ENCODE measurements at places on chromosomes 16 and 17.

- no peak for DNase-seq
Observed at GRCh38 chr17:44396946-44397345, 7.5 kb upstream of the ITGA2B start.

GRCh38 chr17:11292491-11292890, 51.5 kb downstream of the SHISA6 start:
- no peak for DNase-seq

DNA sequence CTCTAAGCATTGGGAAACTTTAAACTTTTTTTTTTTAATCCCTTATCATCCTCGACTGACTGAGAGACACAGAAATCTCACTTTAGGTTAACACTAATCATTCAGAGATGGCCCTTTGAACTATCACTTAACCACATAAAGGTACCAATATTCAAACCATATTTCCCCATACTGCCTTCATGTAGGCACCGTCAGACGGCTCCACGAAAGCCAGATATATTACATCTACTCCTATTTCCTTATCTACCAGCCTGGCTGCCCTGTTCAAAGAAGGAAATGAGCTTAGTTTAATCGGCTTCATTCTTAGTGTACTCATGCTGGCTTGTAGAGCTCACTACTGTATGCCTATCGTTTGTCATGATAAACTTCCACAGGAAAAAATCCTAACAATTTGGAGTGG, 270.9 kb downstream of the CEP112 start:
- no peak for DNase-seq

GRCh38 chr16:21192991-21193390, 18.4 kb downstream of the ZP2 start:
- no peak for DNase-seq

DNA sequence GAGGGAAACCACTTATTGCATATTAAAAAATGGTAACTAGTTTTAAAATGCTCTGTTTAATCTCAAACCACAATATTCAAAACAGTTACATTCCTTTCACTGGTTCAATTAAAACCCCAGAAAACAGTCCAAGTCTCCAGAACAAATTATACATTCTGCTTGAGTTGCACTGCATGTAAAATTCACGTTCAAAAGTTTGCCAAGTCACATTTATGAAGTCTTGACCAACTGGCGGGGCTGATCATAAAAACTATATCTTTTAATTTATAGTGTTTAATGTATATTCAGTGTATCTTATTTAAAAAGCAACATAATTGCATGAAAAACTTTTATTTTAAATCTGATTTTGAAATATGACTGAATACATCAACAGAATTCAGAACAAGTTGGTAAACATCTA, 25.0 kb downstream of the CPPED1 start:
- no peak for DNase-seq

DNA sequence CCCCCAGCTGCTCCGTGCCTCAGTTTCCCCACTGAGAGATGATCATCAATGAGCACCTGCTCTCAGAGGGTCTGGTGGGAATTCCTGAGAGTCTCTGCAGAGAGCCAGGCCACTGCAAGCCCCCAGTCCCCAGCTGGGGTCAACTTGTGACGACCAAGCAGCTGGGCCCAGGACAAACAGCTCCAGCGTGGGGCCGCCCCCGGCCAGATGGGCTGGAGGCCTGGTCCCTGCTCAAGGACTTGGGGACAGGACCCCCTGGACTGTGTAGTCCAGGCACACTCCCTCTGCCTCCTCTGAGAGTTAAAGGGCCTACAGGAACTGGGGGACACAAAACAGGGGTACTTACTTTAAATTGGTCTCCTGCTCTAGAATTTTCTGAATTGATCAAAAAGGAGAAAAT, 16.6 kb upstream of the AATK start:
- no peak for DNase-seq

DNA sequence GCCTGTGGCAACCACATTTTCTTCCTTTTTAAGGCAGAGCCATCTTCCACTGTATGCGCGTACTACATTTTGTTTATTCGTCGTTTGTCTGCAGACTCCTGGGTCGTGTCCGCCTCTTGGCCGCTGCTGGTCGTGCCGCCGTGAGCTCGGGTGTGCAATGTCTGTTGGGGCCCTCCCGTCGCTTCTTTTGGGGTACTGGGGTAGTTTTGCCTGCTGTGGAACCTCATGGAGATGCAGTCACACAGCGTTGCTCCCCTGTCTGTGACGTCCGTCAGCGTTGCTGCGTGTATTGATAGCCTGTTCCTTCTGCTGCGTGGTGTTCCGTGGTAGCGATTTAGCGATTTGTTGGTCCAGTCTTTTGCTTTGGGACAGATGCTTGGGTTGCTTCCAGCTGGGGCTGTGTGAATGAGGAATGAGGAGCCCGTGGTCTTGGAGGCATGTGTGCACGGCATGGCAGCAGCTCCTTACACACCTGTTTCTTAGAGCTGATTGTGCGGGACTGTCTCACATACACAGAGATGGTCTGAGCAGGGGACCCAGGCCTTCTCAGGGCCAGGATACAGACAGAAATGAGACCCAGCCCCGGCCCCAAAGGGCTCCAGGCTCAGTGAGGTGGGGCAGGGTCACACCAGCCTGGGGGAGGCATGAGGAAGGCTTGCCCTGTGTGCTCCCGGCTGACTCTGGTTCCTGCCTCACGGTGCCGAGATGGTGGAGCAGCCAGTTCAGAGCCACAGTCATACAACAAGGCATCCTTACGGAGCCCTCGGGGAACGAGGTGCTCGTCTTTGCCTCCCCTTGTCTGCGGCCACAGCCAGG, 78.4 kb upstream of the GSE1 start:
- DNase-seq, result no peak

- DNase-seq, result no peak
Observed at GRCh38 chr16:76277460-76278030, 344 bp downstream of the CNTNAP4 start.

- no peak for DNase-seq
Observed at GRCh38 chr16:1180549-1181403, 27.9 kb downstream of the CACNA1H start.

DNA sequence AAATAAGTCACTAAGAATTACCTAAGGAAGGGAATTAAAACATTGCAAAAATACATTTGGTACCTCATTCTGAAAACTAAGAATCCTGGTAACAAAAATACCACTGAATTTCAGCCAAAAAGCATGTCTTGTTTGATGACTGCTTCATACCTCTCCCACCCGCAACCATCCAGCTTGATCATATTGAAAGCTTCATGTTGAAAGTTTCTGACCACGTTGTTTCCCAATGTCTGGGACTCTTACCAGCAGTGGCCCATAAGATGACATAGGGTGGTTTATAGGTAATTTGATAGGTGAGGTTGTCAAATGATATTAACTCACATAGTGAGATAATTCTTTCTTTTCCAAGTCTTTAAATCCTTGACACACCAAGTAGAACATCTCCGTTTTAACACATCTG, 139.3 kb downstream of the CDH11 start:
- DNase-seq, result no peak

- no peak for DNase-seq
Observed at GRCh38 chr16:58022601-58023371, 2.8 kb upstream of the MMP15 start.

DNA sequence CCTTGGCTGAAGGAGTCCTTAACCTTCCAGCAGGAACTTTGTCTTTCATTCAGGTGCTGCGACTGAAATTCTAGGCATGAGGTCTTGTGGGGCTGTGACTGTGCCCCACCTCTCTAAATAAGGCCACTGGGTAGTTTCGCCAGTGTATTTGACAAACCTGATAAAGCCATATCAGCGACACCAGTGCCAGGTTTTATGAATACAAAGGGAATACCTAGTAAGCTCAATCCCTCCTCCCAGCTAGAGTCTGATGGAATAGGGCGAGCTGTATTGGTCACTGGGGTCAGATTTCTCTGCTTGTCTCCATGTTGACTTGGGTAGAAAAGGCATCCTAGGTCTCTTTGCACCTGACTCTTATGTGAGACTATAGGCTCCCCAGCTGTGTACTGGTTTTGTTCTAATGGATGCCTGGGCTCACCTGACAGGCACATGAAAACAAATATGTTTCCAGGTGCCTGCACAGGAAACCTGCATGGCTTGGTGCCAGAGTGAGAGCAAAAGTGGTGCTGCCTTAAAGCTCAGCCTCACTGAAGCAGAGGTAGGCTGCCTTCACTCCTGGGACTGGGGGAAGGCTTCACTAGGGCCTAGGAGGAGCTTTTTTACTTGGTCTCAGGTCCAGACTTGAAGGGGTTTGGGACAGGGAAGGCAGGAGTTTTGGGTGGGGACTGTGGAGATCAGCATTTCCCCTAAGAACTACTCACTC, 8.3 kb downstream of the SLC7A6 start:
- peak; percentile 58 for DNase-seq

DNA sequence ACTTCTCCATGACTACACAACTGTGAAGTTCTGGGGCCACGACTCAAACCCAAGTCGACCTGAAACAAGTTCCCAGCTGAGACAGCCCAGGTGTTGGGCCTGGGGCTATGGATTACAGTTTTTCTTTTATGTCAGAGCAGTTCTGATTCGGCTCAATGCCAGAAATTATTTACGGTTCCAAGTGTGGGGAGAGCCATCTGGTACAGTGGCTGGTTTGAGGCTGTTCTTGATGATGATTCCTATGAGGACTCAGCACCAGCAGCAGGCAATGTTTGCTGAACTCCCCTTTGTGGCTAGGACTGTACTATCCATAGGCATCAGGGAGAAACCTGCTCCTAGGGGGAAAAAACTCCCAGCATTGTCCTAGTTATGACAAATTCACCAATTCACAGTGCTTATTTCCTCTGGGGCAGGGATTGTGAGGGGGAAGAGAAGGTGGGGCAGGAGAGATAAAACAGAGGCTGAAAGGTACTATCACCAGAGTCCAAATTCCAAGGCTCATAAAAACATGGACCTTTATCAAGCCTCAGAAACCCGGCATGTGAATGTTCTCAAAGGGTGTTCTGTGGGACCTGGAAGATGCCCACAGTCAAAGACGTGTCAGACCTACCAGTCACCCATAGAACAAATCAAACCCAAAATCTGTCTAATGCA, 18.2 kb upstream of the CMTM4 start:
- DNase-seq, result no peak

DNA sequence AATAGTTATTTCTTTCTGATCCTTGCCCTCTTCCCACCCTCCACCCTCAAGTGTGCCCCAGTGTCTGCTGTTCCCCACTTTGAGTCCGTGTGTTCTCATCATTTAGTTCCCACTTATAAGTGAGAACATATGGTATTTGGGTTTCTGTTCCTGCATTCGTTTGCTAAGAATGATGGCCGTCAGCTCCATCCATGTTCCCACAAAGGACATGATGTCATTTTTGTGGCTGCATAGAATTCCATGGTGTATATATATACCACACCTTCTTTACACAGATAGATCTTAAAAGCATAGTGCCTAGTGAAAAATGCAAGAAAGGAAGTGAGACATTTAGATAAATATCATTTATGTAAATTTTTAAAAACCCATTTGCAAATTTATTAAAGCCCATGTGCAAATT, 33.1 kb downstream of the HS3ST2 start:
- no peak for DNase-seq

DNA sequence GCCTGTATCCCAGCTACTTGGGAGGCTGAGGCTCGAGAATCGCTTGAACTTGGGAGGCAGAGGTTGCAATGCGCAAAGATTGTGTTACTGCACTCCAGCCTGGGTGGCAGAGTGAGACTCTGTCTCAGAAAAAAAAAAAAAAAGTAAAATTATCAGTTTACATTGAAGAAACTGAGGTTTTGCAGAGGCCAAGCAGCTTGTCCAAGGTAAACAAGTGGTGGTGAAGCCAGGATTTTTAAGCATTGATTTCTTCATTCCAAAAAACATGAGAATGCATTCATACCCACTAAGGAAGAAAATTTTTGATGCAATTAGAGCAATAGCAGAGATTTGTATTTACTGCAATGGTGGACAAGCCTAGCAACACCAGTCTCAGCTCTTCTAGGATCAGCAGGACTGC, 52.7 kb downstream of the CENPV start:
- DNase-seq, result no peak

- no peak for DNase-seq
Observed at GRCh38 chr17:77948690-77949114, 9.8 kb upstream of the TNRC6C start.

DNA sequence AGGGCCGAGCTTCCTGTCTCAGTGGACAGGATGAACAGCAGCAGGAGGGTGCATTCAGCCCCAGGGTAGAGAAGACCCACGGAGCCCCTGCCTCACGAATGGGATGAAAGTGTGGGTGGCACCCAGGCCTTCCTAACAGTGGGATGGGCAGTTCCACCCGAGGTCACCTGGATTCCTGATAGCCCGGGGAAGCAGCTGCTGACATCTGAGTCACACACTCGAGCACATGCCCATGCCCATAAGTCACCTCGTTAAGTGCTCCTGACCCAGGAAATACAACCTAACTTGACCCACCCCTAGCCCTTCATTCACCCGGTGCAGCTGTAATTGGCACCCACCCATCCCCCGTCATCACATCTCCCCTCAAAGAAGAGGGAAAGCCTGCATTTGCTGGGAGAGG, 85.3 kb upstream of the FOXF1 start:
- DNase-seq, result no peak

DNA sequence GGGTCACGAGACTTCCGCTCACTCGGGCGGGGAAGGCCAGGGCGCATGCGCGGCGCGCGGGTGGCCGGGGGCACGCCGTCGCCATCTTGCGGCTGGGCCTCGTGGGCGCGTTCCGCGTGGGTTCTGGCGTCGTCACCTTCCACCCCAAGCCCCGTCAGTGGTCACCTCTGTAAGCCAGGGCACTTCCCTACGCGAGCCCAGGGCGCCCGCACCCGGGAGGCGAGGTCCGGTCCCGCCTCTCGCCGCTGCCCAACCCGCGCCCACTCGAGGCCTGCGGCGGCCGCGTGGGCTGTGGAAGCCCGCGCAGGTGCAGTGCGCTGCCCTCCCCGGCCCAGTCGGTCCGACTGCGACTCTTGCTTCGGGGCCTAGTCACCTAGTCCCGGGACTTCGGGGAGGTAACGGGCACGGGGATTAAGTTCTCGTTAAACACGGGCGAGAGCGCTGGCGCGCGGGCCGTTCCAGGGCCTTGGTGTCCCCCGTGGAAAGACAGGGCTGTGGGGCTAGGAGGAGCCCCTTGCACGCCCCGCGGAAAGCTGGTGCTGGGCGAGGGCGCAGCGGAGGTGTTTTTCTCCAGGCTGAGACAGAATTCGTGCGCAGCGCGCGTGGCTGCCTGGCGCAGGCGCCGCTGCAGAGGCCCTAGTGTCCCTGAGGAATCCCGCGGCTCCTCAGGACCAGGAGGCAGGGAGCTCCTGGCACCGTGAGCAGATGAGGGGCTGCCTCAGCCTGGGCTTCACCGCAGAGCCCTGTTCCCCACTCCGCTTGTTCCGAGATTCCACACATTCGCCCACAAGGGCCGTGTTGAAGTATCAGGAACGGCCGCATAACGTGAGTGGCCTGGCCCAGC, 472 bp upstream of the ARHGDIA start:
- peak; percentile 95 for DNase-seq

- no peak for DNase-seq
Observed at GRCh38 chr16:65123396-65124211, 1.7 kb upstream of the CDH11 start.

- DNase-seq, result peak; percentile 38
Observed at GRCh38 chr16:29007730-29008593, 23.1 kb downstream of the LAT start.

Data from T-helper 9 cell (primary cell).